Neural crest cell (in vitro differentiated cells): ENCODE measurements at places on chromosomes 3 and 15. TPM values are rescaled to one million over a fixed set of nuclear protein-coding genes. Genes with fewer than 3 reads are reported as not detected.

The CHRNA7 gene
- 6.8 and 9.5 TPM in 2 replicates for total RNA-seq

The GUCA1C gene
- not detected in 2 replicates for total RNA-seq

The STRIT1 gene
- total RNA-seq: not detected in 2 replicates

GRCh38 chr3:19263606-19264005 lies 115.3 kb downstream of the KCNH8 start:
- no peaks in the 10 kb centered on the region for H3K27me3 ChIP-seq
- no peak for DNase-seq
- H3K4me3 ChIP-seq: no peak overlapping the region
- peaks cover 12% of the 10 kb centered on the region for H3K4me1 ChIP-seq

GRCh38 chr15:27845535-27846369 lies 253.4 kb downstream of the OCA2 start:
- no peaks in the 10 kb centered on the region for H3K4me1 ChIP-seq
- no peaks in the 10 kb centered on the region for H3K36me3 ChIP-seq
- no peak for DNase-seq
- no peaks in the 10 kb centered on the region for H3K27me3 ChIP-seq

DNA sequence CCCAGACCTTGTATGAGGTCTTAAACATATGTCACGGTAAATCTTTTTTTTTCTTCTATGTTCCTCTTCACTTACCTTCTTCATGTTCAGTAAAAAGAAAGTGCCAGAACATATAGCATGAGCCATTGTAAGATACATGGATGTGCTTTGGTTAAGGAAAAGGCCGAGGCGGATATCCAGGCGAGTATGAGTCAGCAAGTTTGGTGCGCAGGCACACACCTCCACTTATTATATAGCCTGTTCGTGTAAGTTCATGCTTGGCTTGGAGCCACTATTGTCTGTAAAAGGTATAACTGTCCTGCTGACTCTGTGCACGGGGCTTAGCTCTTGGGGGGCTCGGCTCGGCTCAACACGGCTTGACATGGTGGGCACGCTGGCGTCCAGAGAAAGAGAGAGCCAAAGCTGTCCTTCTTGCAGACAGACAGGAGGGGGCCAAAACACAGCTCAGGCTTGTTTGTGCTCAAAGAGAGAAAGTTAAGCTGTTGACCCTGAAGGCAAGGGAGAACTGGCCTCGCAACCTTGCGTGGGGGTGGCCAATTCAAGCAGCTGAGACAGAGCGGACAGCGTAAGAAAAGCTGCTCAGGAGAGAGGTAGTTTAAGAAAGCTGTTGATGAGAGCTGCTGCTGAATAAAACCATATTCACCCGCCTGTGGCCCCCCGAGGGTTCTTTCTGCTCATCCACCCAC lies 251.2 kb downstream of the SLC9A9 start:
- H3K36me3 ChIP-seq: no peaks in the 10 kb centered on the region
- no peak overlapping the region for H3K4me3 ChIP-seq
- no peak overlapping the region for H3K27ac ChIP-seq
- peaks cover 5% of the 10 kb centered on the region for H3K27me3 ChIP-seq
- peaks cover 22% of the 10 kb centered on the region for H3K4me1 ChIP-seq
- DNase-seq: peak; percentile 6

DNA sequence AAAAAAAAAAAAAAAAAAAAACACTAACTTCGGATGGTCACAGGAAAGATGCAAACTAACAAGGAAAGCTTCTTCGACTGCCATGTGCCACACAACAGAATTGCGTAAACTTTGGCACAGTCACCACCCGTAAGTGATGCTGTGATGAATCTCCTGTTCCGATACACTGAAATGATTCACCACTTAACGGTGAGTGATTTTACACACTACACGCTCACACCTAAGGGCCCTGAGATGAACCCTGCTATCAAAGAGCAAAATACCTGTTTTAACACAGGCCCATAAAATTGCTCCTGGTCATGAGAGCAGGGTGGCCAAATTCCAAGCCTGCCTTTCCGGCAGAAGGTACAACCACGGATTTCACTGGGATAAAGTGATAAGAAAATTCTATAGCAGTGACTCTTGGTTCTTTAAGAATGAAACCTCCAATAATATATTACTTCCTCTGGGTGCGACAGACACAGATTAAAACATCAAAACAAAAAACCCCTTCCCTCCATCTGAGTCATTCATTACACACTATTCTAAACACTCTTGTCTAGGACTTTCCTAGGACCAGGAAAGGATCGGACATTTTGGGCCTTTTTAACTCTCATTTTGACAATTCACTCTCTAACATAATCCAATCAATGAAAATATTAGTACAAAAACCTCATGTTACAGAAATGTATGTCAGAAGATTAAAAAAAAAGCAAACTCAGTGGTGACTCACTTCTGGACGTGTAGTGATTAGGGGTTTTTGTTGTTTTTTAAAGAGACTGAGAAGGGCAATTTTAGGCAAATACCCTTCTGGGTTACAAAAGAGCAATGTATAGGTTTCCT lies 28.3 kb downstream of the LRIG1 start:
- peaks cover 58% of the 10 kb centered on the region for H3K4me1 ChIP-seq
- peaks cover 2% of the 10 kb centered on the region for H3K36me3 ChIP-seq
- no peak for DNase-seq
- no peak overlapping the region for H3K27ac ChIP-seq
- no peaks in the 10 kb centered on the region for H3K27me3 ChIP-seq

GRCh38 chr15:40486066-40486770 lies 15.4 kb downstream of the CHST14 start:
- no peak overlapping the region for H3K4me3 ChIP-seq
- H3K36me3 ChIP-seq: no peaks in the 10 kb centered on the region
- no peak overlapping the region for H3K27ac ChIP-seq
- peaks cover 3% of the 10 kb centered on the region for H3K27me3 ChIP-seq
- no peak for DNase-seq
- H3K4me1 ChIP-seq: no peaks in the 10 kb centered on the region

DNA sequence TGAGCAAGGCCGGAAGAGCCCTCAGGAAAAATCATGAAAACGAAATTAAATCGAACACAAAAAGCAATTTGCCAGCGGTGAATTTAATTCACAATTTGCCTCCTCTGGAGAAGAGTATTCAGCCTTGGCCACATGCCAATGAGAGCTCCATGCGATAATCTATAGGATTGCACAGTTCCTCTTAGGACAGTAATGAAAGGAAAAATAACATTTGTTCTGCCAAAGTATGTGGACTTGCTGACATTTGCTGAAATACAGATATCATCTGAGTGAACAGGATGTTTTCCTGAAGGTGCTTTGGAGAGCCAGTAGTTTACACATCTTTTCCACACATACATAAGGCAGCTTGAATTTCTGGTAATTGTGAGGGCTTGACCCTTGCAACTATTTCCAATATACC lies 188.6 kb upstream of the PDZRN3 start:
- no peaks in the 10 kb centered on the region for H3K36me3 ChIP-seq
- DNase-seq: no peak
- no peak overlapping the region for H3K4me3 ChIP-seq
- H3K4me1 ChIP-seq: no peaks in the 10 kb centered on the region
- no peaks in the 10 kb centered on the region for H3K27me3 ChIP-seq

GRCh38 chr15:77386626-77387025 lies 33.3 kb downstream of the PEAK1 start:
- no peak overlapping the region for H3K27ac ChIP-seq
- no peaks in the 10 kb centered on the region for H3K27me3 ChIP-seq
- no peak overlapping the region for H3K4me3 ChIP-seq
- DNase-seq: no peak
- no peaks in the 10 kb centered on the region for H3K36me3 ChIP-seq

- no peaks in the 10 kb centered on the region for H3K27me3 ChIP-seq
- no peak overlapping the region for H3K27ac ChIP-seq
- DNase-seq: no peak
Observed at GRCh38 chr3:111915905-111916304, 56.8 kb downstream of the PHLDB2 start.

GRCh38 chr15:70998319-70998718 lies 105.7 kb downstream of the LRRC49 start:
- H3K36me3 ChIP-seq: peaks cover 29% of the 10 kb centered on the region
- no peak for DNase-seq
- no peak overlapping the region for H3K27ac ChIP-seq
- H3K4me1 ChIP-seq: no peaks in the 10 kb centered on the region

- H3K36me3 ChIP-seq: no peaks in the 10 kb centered on the region
- H3K4me3 ChIP-seq: no peak overlapping the region
- H3K27ac ChIP-seq: no peak overlapping the region
- DNase-seq: no peak
Observed at GRCh38 chr15:67422296-67422695, 98.6 kb upstream of the C15orf61 start.

DNA sequence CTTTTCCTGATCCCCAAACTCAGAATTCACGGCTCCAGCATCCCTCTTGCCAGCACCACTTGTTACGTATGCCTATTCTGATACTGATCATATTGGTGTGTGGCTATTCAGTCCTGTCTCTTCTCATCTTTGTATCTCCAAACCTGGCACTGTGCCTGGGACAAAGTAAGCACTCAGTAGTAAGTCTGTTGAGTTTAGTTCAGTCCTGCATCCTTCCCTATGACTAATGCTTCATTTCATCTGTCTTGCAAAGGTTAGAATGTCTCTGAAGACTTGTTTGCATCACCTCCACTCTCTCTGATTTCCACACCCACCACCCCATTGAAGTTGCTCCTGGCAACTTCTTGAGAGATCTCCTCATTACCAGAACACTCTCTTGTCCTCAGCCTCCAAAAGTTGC lies 80.3 kb downstream of the HMG20A start:
- no peaks in the 10 kb centered on the region for H3K27me3 ChIP-seq
- no peaks in the 10 kb centered on the region for H3K36me3 ChIP-seq
- no peak overlapping the region for H3K27ac ChIP-seq
- DNase-seq: no peak
- H3K4me3 ChIP-seq: no peak overlapping the region
- peaks cover 62% of the 10 kb centered on the region for H3K4me1 ChIP-seq

- no peaks in the 10 kb centered on the region for H3K36me3 ChIP-seq
- H3K27me3 ChIP-seq: peaks cover 16% of the 10 kb centered on the region
- H3K27ac ChIP-seq: no peak overlapping the region
- peak overlapping the region; percentile 1 for H3K4me3 ChIP-seq
- DNase-seq: peak; percentile 80
Observed at GRCh38 chr3:8970971-8971589, 7.8 kb upstream of the RAD18 start.

DNA sequence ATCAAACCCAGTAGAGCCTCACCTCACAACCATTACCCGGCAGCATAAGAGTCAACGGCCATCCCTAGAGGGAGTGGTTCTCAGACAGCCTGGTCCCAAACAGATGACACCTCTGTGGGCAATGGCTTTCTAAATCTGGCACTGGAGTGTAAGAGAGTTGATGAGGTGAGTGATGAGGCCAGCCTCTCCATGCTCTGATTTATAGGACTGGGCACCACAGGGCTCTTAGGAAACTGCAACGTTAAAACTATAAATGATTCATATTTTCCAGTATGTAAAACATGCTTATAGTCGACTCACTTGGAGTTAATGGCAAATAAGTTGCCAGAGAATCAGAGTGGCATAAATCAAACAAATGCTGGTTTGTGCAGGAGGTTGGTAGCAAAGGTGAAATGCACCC lies 187.7 kb downstream of the GREM1 start:
- no peaks in the 10 kb centered on the region for H3K36me3 ChIP-seq
- no peak overlapping the region for H3K4me3 ChIP-seq
- no peak for DNase-seq
- H3K27ac ChIP-seq: no peak overlapping the region
- H3K27me3 ChIP-seq: peaks cover 5% of the 10 kb centered on the region

GRCh38 chr3:76063019-76063418 lies 277.7 kb upstream of the ZNF717 start:
- DNase-seq: no peak
- H3K27me3 ChIP-seq: no peaks in the 10 kb centered on the region

DNA sequence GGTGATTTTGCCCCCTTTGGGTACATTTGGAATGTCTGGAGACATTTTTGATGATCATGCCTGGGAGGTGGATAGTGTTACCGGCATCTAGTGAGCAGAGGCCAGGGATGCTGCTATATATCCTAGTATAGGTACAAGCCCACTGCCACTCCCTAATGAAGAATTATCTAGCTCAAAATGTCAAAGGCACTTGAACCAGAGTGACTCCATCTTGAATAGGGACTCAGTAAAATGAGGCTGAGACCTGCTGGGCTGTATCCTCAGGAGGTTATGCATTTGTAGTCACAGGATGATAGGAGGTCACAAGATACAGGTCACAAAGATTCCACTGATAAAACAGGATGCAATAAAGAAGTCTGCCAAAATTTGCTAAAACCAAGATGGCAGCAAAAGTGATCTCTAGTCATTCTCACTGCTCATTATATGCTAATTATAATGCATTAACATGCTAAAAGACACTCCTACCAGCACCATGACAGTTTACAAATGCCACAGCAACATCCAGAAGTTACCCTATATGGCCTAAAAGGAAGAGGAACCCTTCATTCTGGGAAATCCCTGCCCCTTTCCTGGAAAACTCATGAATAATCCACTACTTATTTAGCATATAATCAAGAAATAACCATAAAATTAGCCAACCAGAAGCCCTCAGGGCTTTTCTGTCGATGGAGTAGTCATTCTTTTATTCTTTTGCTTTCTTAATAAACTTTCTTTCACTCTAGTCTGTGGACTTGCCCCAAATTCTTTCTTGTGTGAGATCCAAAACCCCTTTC lies 40.0 kb upstream of the FAM3D start:
- H3K27me3 ChIP-seq: no peaks in the 10 kb centered on the region
- no peak overlapping the region for H3K27ac ChIP-seq
- no peak for DNase-seq
- H3K36me3 ChIP-seq: peaks cover 8% of the 10 kb centered on the region
- no peaks in the 10 kb centered on the region for H3K4me1 ChIP-seq
- no peak overlapping the region for H3K4me3 ChIP-seq

- no peaks in the 10 kb centered on the region for H3K36me3 ChIP-seq
- H3K4me1 ChIP-seq: peaks cover 35% of the 10 kb centered on the region
- H3K27ac ChIP-seq: no peak overlapping the region
- H3K4me3 ChIP-seq: peak overlapping the region; percentile 86
- peak; percentile 14 for DNase-seq
Observed at GRCh38 chr15:80251428-80252120, 439 bp downstream of the CTXND1 start.

DNA sequence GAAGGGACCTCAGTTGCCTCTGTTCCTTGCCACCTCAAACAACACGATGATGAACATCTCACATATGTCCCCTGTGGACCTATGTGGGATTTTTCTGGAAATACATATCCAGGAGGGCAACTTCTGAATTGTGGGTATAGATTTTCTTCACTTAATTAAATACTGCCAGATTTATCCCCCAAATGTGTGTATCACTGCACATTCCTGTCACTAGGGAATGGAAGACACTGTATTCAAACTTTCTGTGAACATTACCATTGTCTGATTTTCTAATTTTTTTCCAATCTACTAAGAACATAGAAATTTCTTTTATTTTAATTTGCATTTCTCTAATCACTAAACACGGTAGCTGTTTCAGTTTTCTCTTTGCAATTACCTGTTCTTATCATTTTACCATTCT lies 102.0 kb upstream of the MRPS22 start:
- H3K27me3 ChIP-seq: peaks cover 80% of the 10 kb centered on the region
- no peak overlapping the region for H3K4me3 ChIP-seq
- no peaks in the 10 kb centered on the region for H3K4me1 ChIP-seq
- H3K36me3 ChIP-seq: no peaks in the 10 kb centered on the region

DNA sequence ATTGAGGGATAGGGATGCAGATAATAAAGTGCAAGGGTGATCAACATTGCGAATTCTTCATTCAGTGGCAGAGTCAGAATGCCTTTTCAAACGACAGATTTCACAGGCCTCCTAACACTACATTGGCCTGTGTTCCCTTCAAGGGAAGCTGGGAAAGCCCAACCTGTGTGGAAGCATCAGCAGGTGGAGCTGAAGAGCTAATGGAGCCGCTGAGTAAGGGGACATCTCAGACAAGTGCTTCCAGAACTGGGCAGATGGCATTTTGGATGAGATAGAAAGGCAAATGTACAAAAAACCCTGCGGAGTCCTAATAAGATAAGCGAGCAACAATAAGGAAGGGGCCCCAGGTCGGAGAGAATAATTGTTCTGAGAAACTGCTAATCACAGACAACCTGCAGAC lies 8.5 kb upstream of the SLC24A5 start:
- peaks cover 25% of the 10 kb centered on the region for H3K4me1 ChIP-seq
- no peak for DNase-seq
- no peak overlapping the region for H3K27ac ChIP-seq
- peaks cover under 1% of the 10 kb centered on the region for H3K27me3 ChIP-seq
